ENCODE measurements at places on chromosomes 16 and 17.

DNA sequence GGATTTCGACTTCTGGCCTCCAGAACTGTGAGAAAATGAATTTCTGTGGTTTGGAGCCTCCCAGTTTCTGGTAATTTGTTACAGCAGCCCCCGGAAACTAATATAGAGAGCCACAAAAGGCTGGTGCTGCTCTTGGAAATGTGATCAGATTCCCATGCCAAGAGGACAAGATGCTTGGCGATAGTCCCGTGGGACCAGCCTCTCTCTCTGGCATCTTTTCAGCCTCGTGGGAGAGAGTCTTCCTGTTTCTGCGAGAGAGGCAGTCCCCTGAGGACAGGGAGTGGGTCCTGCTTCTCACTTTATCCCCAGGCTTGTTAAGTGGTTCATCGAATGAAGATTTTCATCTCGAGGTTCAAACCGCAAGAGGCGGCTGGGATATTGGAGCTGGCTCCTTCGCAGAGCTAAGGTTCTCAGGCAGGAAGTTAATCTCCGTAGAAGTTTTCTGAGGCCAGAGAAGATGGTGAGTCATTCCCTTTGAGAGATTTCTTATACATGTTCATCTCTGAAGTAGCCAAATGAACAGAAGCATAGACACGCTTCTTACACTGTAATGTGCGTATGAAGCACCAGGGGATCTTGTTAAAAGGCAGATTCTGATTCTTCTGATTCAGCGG is 211.6 kb upstream of the SDK2 start:
- no peak for DNase-seq

- DNase-seq = no peak
Observed at GRCh38 chr17:2395258-2396181, 5.3 kb downstream of the MNT start.

DNA sequence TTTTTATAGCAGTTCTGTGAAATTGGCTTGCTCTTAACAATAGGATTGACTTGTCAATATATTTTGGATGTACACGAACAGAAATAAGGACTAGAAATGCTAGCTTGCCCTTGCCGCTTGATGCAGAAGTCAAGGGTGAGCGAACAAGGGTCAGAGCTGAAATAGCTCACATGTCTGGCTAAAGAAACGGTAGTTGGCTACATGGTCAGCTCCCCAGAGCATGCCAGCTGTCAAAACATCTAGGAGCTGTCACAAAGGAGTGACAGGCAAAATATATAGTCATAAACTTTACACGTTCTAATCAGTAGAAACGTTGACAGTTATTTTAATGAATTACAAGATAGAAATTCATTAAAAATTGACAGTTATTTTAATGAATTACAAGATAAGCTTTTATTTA is 2.9 kb upstream of the MEIOB start:
- no peak for DNase-seq

DNA sequence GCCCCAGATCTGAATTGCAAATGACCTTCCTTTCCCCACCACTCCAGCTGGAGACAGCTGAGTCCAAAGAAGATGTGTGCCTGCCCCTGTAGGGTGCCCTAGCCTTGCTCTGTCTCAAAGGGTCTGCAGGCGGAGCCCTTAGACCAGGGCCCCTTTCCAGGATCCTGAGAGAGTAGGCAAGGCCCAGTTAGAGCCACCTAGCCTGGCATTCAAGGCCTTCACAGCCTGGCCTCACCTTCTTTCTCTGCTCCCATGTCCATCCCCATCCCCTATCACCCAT is 66.6 kb upstream of the LHX1 start:
- no peak for DNase-seq

- no peak for DNase-seq
Observed at GRCh38 chr17:44081681-44082080, 11.1 kb downstream of the G6PC3 start.

GRCh38 chr16:69823831-69824563 is 61.9 kb downstream of the WWP2 start:
- DNase-seq = no peak

Measured in CD4-positive, alpha-beta T cell treated with Interleukin-2 at 100 ng/mL for 4 hours (primary cell).